ENCODE measurements at places on chromosomes 7 and 10. TPM values are rescaled to one million over a fixed set of nuclear protein-coding genes. Genes with fewer than 3 reads are reported as not detected.

AKR1C4 gene
- total RNA-seq, result not detected

CRHR2 gene
- not detected for total RNA-seq

DNA sequence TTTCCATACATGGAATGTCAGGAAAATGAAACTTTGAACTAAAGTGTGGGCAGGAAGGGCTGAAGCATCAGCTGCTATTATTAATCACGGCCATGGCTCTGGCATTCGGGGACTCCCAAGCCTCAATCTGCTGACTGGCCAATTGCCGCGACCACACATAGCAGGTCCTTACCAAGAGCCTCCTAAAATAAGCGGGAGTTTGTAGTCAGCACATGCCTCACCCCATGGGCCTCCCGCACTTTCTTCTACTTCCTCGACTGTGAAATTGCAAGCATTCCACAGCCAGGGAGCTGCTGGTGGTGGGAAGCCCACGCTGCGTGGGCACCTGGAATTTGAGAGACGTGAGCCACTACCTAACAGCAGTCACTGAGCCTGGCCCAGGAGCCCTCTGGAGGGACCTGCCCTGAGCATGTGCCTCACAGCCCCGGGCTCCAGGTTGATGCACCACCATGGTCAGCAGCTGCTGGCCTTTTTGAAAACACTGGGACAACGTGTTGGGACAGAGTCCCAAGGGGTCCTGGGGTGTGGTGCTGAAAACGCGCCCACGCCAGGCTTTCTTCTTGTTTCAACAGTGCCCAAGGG, 211.4 kb downstream of the TNS3 start:
- no peak for DNase-seq

BBS9 gene
- 11.1 TPM for total RNA-seq

GSTO2 gene
- 0.93 TPM for total RNA-seq

TEX47 gene
- not detected for total RNA-seq

IL2RA gene
- 1,224 TPM for total RNA-seq

- no peak for DNase-seq
These were observed 176.8 kb upstream of the AGR3 start for GRCh38 chr7:17058568-17058967.

DNA sequence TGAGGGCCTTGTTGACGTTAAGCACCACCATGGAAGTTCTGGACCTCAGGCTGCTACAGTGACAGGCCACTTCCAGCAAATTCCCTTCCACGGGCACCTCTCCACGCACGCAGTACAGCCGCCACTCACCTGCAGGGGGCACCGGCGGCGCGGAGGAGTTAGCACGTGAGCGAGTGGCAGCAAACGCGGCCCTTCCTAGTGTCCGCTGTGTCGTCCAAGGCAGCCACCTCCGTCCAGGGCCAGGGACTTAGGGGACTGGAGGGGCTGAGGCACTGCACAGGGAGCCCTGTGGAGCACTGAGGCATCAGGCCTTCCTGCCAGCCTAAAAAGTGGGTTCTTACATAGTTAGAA, 164.4 kb downstream of the SVIL start:
- no peak for DNase-seq

DNA sequence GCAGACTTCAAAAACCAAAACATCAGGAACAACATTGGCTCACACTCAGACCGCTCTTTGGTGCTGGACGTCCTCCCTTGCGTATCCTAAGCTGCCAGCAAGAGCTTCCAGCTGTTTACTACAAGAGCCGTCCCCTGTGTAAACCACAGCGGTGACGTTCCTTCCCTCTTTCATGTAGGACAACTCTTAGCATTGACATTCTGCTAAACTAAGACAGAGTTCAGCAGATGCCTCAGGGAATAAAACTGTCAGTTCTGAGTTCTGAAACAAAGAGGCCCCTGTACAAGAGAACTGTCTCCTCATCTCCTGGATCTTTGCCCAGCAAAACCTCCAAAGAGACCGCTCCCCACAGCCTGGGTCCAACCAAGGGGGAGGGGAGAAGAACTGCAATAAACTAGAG, 57.8 kb upstream of the OPALIN start:
- DNase-seq, result no peak

ACTL6B gene
- not detected for total RNA-seq

DNA sequence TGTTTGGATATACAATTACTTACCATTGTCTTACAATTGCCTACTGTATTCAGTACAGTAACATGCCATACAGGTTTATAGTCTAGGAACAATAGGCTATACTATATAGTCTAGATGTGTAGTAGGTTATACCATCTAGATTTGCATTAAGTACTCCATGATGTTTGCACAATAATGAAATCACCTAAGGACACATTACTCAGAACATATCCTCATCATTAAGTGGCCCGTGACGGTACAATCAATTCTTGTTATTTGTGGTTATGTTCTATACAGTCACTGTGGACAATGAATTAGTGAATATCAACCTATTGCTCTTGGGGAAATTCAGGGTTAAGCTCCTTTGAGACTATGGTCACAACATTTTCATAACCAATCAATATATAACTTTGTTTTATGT, 75.6 kb downstream of the MICU1 start:
- DNase-seq, result no peak

- no peak for DNase-seq
These were observed 71.1 kb upstream of the CFAP46 start for GRCh38 chr10:133013463-133013862.

PAX4 gene
- not detected for total RNA-seq

DNA sequence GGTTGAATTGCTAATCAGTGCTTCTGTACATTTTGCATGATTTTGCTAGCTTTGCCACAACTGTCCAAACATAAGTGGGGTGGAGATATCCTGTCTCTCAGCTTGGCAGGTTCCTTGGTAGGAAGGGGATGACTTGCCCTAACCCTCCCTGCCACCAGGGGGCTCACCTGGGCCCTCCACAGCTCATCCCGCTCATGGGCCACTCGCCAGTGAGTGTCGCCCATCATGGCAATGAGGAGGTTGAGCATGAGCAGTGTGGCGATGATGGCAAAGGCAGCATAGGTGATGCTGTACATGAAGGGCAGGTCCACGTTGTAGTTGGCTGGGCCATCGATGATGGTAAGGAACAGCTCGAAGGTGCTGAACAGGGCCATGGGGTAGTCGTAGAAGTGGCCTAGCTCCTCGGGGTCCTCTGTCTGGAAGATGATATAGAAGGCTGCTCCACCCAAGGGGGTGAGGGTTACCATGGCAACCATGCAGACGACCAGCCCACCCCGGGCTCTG, 12.2 kb downstream of the TRPV6 start:
- no peak for DNase-seq

INA gene
- 0.94 TPM for total RNA-seq

DNA sequence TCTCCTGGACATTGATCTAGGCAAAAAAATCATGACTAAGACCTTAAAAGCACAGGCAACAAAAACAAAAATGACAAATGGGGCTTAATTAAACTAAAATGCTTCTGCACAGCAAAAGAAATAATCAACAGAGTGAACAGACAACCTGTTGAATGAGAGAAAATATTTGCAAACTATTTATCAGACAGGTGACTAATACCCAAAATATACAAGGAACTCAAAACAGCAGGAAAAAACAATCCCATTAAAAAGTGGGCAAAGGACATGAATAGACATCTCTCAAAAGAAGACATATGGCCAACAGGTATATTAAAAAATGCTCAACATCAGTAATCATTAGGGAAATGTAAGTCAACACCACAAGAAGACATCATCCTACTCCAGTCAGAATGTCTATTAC, 166.8 kb downstream of the MTERF1 start:
- no peak for DNase-seq

DNA sequence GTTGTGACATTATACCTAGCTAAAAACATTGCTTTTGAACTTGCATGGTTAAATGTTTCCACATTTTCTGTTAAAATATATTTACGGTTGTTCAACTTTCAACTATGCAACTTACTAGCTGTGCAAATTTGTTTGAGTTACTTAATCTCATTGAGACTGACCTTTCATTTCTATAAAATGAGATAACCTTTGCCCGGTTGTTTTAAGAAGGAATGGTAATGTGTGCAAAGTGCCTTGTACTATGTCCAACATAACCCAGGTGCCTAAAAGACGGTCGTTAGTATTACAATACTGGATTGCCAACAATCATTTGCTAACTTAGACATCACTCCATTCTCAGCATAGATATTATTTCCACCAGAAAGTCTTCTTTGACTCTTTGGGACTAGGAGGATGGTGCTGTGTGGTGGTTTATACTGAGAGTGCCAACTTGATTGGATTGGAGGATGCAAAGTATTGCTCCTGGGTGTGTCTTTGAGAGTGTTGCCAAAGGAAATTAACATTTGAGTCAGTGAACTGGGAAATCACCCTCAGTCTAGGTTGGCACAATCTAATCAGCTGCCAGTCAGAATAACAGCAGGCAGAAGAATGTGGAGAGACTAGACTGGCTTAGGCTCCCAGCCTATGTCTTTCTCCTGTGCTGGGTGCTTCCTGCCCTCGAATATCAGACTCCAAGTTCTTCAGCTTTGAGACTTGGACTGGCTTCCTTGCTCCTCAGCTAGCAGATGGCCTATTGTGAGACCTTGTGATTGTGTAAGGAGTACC, 85.2 kb upstream of the PDSS1 start:
- no peak for DNase-seq

GRCh38 chr10:110845192-110845755, 26.5 kb upstream of the PDCD4 start:
- DNase-seq, result no peak

- no peak for DNase-seq
These were observed 5.3 kb upstream of the TMEM139 start for GRCh38 chr7:143279186-143280098.

- no peak for DNase-seq
These were observed 739.9 kb downstream of the REEP3 start for GRCh38 chr10:64261092-64261491.

- DNase-seq, result peak; percentile 9
These were observed 66.4 kb downstream of the EXOC6 start for GRCh38 chr10:92914478-92915325.

GRCh38 chr10:88243836-88244730, 339.0 kb downstream of the RNLS start:
- no peak for DNase-seq

MINDY4 gene
- 2.4 TPM for total RNA-seq

- DNase-seq, result no peak
These were observed 52.1 kb downstream of the ADRB1 start for GRCh38 chr10:114095559-114096337.

SPAM1 gene
- not detected for total RNA-seq

DNA sequence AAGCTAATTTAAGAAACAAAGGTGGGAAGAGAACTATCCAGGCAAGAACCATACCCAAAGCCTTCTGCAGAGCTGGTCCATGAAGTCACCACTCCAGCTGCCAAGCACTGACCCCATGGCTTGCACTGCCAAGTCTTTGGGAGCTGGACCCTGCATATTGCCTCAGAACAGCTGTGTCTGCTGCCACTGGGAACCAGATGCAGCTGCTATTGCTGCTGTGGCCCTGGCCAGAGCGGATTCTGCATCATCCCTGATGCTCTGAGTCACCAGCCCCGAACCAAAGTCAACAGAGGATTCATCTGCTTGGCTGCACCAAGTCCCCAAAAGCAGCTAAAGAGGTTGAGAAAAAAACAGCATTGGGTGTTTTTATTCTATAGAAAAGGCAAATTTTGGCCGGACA, 39.2 kb upstream of the GSAP start:
- no peak for DNase-seq

- DNase-seq, result no peak
These were observed 36.8 kb upstream of the R3HCC1L start for GRCh38 chr10:98097616-98098015.

HOXA2 gene
- not detected for total RNA-seq

NRG3 gene
- not detected for total RNA-seq

DNA sequence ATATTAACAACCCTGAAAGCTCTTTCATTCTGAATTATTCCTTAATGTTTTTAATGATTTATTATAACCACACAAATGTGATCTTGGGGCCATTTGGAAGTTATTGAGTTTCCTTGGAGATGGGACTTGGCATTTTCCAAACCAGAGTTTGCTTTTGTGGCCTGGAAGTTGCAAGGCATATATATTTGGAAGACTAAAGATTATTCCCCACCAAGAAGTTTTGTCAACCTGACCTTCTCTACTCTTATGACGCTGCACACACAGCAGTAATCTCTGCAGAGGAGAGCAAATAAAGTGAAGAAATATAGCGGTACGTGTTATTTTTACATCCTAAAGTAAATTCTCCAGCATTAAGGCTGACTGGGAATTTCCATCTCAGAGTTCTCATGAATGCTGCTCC, 397.0 kb downstream of the LRMDA start:
- DNase-seq, result no peak

- DNase-seq, result no peak
These were observed 29.2 kb downstream of the PRKAG2 start for GRCh38 chr7:151847681-151848081.

- DNase-seq, result no peak
These were observed 649.1 kb downstream of the INHBA start for GRCh38 chr7:41053820-41054219.

GRCh38 chr10:69146759-69147158, 22.8 kb downstream of the VPS26A start:
- DNase-seq, result no peak

ECHS1 gene
- total RNA-seq, result 74.7 TPM

GRCh38 chr7:35401217-35401879, 147.4 kb upstream of the TBX20 start:
- DNase-seq, result no peak

PPP1R17 gene
- not detected for total RNA-seq

GRCh38 chr7:150721970-150722373, 5.6 kb downstream of the GIMAP1 start:
- DNase-seq, result no peak

GRCh38 chr10:124824507-124824906, 22.9 kb downstream of the ABRAXAS2 start:
- no peak for DNase-seq

DNA sequence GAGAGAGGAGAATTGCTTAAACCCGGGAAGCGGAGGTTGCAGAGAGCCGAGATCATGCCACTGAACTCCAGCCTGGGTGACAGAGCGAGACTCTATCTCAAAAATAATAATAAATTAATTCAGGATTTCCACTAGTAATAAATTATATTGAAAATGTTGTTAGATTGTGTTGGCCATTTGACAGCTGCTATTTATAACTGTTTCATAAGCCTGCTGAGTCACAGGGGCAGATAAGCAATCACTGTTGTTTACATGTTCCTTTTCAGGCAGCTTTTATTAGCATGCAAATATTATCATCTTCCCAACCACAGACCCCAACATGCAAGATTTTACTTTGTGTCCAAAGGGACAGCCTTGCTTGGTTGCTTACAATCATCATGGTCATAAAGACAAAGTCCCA, 49.5 kb upstream of the ZNF138 start:
- DNase-seq, result no peak

CCSER2 gene
- total RNA-seq, result 74.5 TPM

All from CD8-positive, alpha-beta memory T cell (primary cell).